ENCODE measurements at places on chromosomes 2 and 18.

DNA sequence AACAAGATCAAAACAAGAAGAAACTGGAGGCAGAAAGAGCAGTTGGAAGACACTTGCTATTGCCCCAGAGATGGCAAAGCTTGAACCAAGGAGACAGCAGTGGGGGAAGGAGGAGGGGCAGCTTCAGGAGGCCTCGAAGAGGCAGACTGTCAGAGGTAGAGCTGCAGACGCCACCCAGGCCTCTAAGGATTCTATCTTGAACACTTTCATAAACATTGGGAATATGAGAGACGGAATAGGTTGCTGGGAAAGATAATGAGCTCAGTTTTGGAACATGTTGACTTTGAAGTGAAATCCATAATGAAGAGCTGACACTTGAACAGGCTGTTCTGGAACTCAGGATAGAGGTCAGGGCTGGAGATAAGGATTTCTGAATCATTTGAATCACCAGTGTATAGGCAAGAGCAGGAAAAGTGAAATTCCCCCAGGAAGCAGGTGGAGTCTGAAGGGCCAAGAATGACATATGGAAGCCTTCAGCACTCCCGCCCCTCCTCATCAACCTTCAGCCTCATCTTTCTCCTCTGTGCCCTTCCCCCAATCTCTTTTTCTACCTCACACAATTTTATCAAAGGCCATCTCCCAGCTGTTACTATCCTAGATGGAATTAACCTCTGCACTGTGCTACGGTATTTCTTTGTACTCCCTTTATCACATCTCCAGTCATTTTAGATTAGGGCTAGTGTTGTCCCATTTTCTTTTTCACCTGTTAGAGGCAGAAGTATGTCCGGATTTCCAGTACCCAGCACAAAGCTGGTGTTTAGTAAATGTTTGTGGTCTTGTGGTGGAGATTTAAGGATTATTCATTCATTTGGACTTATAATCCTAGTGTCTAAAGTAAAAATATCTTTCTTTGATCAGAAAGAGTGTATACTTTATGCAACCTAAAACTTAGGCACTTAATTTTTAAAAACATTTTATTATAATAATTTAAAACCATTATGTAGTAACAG lies 47.5 kb upstream of the RTN4 start:
- DNase-seq, result no peak

DNA sequence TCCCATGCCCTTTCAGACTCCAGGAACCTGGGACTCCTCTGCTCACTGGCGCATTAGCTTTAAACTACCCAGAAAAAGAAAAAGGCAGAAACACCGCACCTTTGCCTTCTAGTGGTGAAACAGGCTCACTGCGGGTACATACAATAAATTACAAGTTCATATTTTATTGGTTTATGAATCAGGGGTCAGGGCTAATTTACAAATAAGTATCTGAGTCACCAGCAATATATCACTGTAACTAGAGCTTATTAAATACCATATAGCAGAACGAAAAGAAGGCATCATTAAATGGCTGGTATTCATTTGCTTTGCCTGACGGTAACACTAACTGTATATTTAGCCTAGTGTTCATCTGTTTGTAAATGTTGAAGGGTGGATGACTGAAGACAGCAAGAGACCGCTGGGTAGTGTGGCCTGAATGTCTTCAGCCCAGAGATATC lies 26.9 kb upstream of the DTNB start:
- DNase-seq, result peak; percentile 22

DNA sequence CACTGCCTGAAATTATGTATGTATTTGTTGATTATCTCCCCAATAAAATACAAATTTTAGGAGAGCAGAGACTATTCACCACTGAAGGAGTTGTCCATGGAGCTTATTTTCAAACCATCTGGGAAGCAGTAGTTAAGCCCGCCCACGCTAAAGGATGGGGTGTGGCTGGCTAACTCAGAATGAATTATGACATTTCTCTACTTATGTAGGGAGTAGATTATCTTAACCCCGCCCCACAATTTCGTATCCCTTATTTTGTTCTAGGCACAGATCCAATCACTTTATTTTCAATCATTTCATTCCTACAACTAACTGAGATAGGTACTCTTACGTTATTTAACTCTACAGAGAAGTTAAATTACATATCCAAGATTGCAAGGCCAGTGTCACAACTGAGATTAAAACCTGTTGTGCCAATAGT lies 1.4 kb upstream of the LAPTM4A start:
- DNase-seq, result no peak

GRCh38 chr2:66692521-66693054 lies 257.7 kb downstream of the MEIS1 start:
- DNase-seq, result no peak

DNA sequence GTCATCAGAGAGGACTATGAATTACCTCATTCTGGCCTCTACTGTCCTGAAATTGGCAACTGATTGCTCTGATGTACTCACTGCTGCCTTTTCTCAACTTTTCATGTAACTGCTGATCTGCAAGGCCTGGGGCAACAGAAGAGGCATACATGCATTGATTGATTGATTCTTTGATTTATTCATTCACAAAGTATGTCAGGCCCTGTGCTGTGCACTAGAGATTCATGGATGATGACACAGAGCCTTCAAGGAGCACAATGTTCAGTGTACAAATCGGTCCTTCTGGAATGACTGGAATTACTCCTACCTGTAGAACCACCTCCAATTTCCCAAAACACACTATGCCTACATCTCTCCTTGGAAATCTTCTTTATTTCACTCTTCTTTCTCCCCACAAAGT lies 111.3 kb downstream of the LRATD1 start:
- DNase-seq, result no peak

DNA sequence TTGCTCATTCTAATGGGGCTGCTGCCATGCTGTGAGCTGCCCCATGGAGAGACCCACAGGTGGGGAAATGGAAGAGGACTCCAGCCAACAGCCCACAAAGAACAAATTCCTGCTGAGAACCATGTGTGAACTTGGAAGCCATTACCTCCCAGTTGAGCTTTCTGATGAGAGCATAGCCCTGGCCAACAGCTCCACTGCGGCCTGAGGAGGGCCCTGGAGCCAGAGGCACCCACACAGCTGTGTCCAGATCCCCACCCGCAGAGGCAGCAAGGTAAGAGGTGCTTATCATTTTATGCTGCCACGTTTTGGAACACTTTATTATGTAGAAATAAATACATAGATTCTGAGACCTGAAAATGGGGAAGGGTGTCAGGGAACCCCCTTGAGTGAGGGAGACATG lies 44.2 kb upstream of the OTOS start:
- DNase-seq, result no peak

DNA sequence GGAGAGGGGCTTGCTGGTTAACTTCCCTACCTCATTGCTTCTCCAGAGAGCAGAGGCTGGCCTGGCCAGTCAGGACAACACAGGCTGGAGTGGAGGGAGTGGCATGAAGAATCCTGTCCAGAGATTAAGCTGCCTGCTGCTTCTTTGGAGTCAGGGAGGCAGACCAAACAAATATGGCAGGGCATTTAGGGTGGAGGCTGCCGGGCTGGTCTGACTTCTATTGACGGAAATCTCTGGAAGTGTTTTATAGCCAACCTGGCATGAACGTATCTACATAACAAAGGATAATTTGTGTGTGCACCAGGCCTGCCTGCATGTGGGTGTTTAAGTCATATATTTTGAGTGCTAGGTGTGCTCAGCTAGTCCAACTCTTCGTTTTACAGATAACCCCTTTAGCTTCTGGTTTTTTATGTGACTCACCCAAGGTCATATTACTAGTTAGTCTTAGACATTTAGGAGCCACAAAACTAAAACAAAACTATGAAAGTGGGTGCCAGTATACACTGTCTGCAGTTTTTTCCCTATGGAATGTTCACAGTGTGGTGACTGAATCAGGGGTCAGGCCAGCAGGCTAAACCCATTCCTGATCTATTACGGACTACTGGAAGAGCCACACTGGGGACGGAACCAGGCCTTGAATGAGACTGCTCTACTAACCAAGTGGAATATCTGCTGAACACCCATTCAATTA lies 5.5 kb downstream of the NPC1 start:
- no peak for DNase-seq

DNA sequence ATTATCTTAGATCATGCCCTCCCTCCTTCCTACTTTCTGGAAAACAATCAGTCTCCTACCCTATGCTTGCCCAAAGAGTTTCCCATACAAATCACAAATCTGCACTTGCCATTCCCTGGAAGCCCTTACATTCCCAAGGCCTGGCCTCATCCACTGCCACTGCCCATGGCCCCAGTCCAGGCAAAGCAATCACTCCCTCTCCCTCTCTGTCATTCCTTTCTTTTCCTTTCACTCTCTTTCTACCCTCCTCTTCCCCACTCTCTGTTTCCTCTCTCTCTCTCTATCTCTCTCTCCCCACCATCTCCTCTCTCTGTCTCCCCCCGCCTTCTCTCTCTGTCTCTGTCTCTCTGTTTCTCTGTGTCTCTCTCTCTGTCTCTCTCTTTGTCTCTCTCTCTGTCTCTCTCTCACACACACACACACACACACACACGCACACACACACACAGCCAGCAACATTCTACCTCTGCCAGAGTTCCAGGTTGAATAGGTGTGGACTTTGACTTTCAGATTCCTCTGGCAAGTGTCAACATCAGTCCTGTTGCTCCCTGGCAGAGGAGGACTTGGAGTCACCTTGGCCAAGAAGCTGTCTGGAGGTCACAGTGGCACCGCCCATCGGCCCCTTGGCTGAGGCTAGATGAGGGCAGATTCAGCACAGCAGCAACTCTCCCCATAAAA lies 43.7 kb upstream of the NAT8 start:
- DNase-seq, result no peak

DNA sequence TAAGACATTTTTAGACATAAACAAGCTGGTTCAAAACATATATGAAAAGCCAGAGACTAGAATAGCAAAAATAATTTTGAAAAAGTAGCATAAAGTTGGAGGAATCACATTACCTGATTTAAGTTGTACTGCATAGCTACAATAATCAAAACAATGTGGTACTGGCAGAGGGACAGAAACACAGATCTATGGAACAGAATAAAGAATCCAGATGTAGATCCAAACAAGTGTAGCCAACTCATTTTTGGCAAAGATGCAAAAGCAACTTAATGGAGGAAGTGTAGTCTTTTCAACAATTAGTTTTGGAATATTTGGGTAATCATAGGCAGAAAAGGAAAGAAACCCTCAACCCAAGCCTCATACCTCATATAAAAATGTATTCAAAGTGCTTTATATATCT lies 278.7 kb upstream of the ZNF521 start:
- DNase-seq, result no peak

- DNase-seq, result no peak
Observed at GRCh38 chr2:24453379-24454073, 37.5 kb upstream of the NCOA1 start.

DNA sequence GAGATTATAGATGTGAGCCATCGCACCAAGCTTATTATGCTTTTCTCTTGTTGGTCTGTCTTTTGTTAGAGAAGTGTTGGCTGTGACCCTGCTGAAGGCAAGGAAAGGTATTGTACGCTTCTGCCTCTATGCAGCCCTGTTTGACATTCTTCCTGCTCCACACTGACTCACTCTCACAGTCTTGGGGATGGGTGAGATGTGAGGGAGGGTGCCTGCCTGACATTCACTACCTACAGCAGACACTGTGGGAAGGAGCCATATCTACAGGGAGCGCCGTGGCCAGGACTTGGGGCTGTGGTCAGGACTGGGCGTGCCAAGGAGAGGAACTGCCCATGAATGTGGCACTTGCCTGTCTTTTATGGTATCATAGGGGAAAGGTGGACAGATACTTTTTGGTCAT lies 43.9 kb upstream of the FHL2 start:
- DNase-seq, result no peak

DNA sequence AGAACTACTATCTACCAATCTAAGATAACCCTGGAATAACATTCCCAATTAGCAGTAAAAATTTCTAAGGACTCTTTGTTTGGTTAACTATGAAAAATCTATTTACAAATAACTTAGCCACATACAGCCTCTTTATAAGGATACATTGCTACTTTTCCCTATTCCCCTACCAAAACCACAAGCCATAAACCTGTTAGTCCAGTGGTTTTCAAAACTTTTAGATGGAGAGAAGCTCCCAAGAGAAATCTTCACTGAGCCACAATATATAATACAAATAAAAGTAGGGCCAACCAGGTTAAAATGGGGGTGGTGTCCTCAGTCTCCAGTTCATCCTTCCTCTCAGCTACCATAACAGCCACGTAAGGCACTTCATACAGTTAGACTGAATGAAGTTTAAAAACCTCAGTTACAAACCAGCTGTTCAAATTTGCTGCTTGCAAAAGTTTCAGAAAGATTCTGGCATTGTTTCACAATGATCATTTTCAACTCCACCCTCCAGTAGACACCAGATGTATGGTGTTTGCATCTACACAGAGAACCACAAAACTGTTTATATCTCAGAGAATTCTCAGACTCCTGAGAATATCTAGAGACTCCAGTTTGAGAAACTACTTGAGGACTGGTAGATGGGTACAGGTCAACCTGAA lies 26.0 kb downstream of the SOS1 start:
- peak; percentile 20 for DNase-seq

- DNase-seq, result no peak
Observed at GRCh38 chr18:10113121-10114022, 199.6 kb downstream of the VAPA start.

GRCh38 chr18:2963048-2963447 lies 49.9 kb downstream of the LPIN2 start:
- no peak for DNase-seq

DNA sequence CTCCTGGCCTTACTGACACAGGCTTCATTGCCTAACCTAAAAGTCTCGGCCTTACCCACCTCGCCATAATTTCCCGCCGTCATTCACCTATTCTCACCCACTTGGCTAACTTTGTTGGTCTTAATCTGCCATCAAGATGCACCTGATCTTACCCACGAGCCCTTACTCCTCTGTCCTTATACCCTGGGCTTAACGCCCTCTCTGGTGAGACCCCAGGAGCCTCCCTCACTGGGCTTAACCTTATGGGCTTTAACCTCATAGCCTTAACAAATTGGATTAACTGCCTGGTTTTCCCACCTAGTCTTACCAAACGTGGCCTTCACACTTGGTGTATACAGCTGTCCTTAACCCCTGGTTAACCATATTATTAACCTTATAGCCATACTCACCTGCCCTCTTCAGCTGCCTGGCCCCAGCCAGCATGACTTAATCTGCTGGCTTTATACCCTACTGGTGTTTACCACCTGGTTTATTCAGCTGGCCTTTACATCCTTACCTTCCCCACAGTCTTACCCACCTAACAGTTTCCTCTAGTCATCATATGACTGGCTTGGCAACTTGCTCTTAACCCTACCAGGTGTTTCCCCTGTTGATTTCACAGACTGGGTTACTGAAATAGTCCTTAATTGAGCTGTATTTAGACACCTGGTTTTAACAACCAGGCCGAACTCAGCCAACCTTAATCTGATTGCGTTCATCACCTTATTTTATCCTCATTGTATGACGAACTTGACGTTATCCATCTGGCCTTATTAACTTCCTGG lies 132.0 kb upstream of the ZSWIM2 start:
- DNase-seq, result no peak

- DNase-seq, result no peak
Observed at GRCh38 chr2:235641956-235642355, 148.1 kb downstream of the AGAP1 start.

GRCh38 chr18:62537042-62537894 lies 14.4 kb downstream of the ZCCHC2 start:
- DNase-seq, result no peak

Data from Jurkat, Clone E6-1 (cell line).